Muscle of arm (tissue), 14 donors: ENCODE measurements at places on chromosomes 16 and 17. TPM values are rescaled to one million over a fixed set of nuclear protein-coding genes. Genes with fewer than 3 reads are reported as not detected.

DNA sequence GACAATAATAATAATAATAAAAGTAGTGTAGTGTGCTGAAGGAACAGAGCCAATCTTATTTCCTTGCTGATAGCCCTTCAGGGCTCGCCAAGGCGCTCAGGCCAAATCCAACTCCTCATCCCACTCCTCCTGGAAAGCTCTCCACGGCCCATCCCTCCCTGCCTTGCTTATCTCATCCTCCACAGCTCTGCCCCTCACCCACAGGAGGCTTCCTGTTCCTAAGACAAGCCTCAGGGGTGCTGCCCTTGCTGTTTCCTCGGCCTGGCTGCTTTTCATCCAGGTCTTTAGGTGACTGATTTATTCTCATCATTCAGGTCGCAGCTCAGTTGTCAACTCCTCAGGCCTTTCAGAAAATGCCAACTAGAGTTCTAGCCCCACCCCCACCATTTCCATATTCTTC is 11.2 kb downstream of the GTF3C1 start:
- no peak for DNase-seq

Gene FAM117A
- 19.6 TPM for polyA plus RNA-seq

Gene ITGA3
- polyA plus RNA-seq = 44.0 TPM

Gene SLFN5
- polyA plus RNA-seq = 10.9 TPM

Gene C17orf100
- polyA plus RNA-seq = 3.5 TPM

Gene PIEZO1
- 36.1 TPM for polyA plus RNA-seq

DNA sequence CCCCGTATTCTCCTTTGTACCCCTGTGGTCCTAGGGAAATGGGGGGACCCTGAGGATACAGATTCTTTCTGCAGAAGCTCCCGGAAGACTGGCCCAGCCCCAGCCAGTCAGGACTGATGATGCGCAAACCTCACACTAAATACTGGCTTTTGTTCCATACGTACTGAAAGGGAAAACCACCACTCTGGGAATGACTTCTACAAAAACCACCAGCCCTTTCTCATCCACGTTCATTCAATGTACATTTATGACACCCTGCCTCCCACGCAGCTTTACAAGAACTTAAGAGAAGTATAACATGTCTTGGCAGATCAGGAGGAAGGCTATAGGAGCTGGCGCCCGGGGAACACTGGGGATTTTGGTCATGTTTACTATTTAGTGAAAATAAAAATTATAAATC is 70.6 kb downstream of the MARCHF10 start:
- DNase-seq = no peak

GRCh38 chr17:72634621-72635020 is 457.9 kb downstream of the SLC39A11 start:
- no peak for DNase-seq

DNA sequence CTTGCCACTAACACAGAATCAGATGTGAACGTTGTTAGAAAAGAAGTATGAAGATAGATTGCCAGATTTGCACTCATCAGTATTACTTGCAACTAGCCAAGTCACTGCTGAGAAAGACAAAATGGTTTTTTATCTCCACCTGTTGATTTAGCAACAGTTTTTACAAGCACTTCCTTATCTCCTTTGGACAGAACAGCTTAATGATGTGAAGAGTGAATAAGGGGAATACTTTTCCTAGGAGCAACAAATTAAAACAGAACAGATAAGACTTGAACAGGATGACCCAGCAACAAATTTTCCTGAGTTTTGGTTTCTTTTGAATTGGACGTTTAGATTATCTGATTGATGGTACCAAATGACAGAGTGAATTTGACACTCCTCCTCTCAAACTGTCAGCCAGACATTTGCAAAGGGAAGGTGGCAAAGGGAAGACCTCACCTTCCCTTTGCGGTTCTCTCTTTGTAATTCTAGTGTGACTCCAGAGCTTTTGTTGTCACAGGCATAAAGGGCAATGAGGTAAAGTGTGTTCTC is 130.6 kb downstream of the NLK start:
- DNase-seq = no peak

- no peak for DNase-seq
These were observed 223.0 kb downstream of the NTN1 start for GRCh38 chr17:9244066-9245052.

DNA sequence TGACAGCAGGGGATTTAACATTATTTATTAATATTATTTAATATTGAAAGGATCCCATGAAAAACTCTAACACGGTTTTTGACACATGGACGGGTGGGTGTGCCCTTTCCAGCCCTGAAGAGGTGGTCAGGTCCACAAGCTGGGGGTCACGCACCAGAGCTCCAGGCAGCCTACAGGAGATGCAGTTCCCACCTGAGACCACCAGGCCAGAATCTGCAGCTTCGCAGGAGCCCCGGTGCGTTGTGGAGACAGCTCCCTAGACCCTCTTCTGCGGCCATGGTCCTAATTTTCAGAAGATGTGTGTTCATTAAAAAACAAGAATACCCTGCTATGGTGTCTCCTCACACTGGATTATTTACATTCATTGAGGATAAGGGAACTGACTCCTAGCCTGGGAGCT is 331.1 kb downstream of the C16orf95 start:
- DNase-seq = no peak

GRCh38 chr17:49555495-49556222 is 20.0 kb upstream of the NXPH3 start:
- no peak for DNase-seq

Gene TVP23C
- polyA plus RNA-seq = 7.5 TPM

DNA sequence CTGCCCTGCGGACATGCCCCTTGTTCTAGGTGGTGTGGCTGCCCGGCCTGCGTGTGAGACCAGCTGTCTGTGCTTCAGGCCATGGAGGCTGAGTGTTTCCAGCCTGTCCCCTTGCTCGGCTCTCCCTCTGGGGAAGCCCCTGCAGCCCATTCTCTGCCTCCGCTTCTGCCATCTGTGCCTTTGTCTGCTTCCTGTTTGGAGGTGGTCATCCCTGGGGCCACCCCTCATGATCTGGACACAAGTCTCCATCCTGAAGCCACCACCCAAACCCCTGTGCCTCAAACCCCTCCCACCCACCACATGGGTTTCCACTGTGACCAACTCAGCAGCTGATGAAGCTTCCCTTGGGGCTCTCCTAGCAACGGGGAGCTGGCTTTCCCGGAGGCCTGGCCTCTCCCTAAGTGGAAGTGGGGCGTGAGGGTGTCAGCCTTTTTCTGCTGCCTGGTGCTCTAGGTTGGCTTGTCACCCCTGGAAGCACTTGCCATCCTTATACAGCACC is 184.9 kb downstream of the SEC14L1 start:
- no peak for DNase-seq

DNA sequence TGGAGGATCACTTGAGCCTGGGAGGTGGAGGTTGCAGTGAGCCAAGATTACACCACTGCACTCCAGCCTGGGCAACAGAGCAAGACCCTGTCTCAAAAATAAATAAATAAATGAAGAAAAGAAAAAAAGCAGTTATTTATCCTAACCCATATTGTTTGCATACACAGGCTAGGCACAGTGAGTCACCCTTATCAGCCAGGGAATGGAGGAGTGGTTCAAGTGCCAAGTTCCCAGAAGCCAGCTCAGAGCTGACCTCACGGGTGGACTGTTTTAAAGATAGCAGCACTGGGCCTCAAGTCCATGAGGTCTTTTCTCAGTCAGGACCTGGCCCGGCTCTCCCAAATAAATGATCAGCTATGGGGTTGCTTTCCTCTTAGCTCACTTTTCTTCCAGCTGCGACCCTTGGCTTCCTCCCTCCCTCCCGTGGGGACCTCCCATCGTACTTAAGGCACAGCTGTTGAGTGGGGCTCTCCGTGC is 22.6 kb upstream of the MGAT5B start:
- DNase-seq = peak; percentile 52

GRCh38 chr17:60773552-60773951 is 95.9 kb downstream of the BCAS3 start:
- no peak for DNase-seq

DNA sequence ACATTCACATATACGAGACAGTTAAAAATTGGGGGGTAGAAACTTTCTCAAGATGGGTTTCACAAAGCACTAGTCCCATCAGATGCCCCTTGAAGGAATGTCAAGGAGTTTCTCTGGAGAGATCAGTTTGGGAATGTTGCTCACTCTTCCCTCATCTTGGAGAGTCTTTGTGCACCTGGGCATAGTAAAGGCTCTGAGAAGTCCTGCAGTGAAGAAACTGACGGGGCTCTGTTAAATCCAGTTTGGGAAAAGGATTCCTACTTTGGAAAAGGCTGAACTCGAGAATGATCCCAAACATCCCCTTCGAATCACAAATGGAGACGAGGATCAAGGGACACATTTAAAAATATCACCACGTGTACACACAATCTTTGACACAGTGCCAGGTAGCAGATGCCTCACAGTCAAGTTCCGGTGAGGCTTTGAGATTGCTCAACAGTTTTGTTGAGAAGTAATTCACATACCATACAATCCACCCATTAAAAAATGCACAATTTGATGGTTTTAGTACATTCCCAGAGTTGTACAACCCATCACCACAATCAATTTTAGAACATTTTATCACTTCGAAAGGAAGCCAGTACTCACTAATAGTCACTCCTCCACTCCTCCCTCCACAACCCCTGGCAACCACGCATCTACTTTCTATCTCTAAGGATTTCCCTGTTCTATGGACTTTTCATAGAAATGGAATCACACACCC is 203.4 kb upstream of the FOXF1 start:
- DNase-seq = no peak

- DNase-seq = no peak
These were observed at the start of gene GLTPD2 for GRCh38 chr17:4788807-4789700. GLTPD2 (plus strand) TSS chr17:4788964; CDS start chr17:4789012, 48 bp downstream.

DNA sequence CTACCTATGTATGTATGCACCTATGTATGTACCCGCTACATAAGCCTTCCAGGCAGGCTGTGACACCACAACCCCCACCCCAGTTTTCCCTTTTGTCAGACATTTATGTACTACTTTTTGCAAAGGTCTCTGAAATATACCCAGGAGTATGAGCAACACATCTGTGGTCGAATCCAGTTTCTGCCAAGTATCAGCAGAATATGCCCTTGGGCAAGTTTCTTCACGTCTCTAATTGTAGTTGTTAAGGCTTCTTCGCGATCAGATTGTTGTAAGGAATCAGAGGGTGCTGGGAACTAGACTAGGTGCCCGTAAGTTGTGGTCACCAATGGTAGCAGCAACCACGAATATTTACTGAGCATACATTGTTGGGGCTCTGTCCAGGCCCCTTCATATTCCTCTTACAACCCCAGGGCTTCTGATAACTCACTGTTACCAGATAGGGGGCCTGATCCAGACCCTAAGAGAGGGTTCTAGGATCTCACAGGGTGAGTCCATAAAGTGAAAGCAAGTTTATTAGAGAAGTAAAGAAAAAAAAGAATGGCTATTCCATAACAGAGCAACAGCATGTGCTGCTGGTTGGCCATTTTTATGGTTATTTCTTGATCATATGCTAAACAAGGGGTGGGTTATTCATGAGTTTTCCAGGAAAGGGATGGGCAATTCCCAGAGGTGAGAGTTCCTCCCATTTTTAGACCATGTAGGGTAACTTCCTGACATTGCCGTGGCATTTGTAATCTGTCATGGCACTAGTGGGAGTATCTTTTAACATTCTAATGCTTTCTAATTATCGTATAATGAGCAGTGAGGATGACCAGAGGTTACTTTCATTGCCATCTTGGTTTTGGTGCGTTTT is 16.6 kb downstream of the NUDT7 start:
- no peak for DNase-seq

GRCh38 chr16:11291091-11291703 is 10.1 kb upstream of the PRM1 start:
- DNase-seq = peak; percentile 19

Gene METTL16
- polyA plus RNA-seq = 20.8 TPM

Gene TBX2
- polyA plus RNA-seq = 6.3 TPM

DNA sequence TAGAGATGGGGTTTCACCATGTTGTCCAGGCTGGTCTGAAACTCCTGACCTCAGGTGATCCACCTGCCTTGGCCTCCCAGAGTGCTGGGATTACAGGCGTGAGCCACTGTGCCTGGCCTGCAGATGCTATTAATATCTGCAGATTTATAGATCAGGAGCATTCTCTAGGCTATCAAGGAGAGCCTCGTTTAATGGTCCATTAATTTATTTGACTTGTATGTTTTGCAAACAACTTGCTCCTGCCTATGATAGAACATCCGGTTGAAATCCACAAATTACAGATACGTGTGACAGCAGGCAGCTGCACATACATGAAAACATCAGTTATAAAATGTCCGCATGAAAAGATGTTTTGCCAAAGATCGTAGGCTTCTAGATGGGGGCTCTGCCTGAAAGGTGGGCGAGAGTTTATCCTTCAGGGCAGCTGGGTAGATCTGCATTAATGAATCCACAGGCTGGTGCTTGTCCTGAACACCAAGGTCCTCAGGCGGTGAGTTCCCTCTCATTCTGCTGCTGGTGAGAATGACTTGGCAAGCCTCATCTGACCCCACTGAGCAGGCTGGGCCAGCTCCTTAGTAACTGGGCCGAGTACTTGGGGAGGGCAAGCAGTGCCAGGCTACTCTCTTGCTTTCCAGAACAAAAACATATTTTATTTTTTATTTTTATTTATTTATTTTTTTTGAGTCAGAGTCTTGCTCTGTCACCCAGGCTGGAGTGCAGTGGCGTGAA is 37.1 kb upstream of the MGAT5B start:
- DNase-seq = no peak

- no peak for DNase-seq
These were observed 31.7 kb upstream of the LCMT1 start for GRCh38 chr16:25079637-25080378.

- peak; percentile 6 for DNase-seq
These were observed 102.7 kb upstream of the DNAH9 start for GRCh38 chr17:11495613-11496012.

DNA sequence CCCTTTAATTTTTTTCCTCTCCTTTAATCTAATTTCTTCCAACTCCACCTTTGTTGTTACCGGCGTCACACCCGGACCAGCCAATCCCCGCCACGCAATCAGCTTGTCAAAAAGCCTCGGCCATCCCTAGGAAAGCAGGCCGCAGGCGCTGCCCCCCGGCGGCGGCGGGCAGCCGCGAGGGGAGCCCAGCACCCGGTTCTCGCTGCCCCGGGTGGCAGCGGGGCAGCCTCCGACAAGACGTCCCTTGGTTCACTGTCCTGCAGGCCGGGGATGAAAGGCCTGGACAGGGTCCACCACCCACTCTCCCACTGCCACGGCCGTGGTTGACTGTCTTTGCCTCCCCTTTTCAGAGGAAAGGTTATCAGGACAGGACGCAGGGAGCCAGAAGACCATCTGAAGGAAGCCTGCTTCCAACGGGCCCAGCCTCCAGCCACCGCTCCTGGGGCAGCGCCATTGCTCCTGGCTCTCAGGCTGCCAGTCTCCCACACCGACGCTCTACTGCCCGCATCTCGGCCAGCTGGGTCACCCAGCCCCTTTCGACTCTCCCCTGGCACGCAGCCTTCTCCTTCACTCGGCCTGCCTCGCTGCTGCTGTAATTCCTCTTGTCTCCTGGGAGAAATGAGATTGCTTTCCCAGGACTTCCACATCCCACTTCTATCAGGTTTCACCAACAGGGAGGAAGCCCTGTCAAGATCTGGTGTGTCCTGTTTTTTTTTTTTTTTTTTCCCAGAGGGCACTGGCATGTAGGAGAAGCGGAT is 2.8 kb upstream of the UBTF start:
- DNase-seq = no peak

GRCh38 chr16:66520406-66521170 is 29.3 kb downstream of the TK2 start:
- DNase-seq = no peak

Gene ZSCAN10
- 0.22 TPM for polyA plus RNA-seq

- DNase-seq = peak; percentile 76
These were observed 6.9 kb upstream of the ELAC2 start for GRCh38 chr17:13024526-13025257.

Gene PRAC1
- not detected for polyA plus RNA-seq

Gene HNF1B
- polyA plus RNA-seq = not detected

Gene KRT9
- 0.17 TPM for polyA plus RNA-seq
